NCI-H510A (cell line): ENCODE measurements at places on chromosomes 13 and 19.

DNA sequence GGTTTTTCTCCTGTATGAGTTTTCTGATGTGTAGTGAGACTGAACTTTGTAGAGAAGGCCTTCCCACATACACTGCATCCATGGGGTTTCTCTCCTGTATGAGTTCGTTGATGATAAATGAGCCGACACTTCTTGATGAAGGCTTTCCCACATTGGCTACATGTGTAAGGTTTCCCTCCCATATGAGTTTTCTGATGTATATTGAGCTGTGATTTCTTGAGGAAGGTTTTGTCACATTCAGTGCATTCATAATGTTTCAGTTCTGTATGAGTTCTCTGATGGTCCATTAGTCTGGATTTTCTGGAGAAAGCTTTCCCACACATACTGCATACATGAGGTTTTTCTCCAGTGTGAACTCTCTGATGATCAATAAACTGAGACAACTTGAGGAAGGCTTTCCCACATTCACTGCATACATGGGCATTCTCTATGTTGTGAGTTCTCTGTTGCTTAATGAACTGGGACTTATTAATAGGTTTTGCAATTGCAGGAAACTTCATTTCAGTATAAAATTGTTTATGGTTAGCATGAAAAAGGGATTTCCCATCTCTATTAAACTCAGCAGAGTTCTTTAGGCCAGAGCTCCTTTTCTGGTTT, 7.5 kb upstream of the ZNF350 start:
- no peak for DNase-seq

DNA sequence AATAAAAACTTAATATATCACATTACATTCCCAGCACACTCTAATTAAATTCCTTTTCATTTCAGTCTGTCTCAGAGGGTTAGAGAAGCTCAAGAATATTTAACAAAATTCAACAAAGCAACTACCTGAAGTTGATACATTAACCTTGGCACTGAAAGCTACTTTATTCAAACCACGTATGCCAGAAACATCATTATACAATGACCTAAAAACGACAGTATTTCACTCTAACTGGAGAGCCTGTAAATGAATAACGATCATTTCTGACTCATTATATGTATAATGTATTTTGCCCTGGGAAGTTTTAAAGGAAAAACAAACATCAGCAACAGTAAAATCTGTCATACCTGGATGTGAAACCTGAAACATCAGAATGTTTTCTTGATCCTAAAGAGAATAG, 270.1 kb downstream of the SLITRK5 start:
- DNase-seq = no peak

- no peak for DNase-seq
Observed at GRCh38 chr13:23922005-23922932, 25.0 kb upstream of the C1QTNF9B start.

- no peak for DNase-seq
Observed at GRCh38 chr19:19529783-19530422, 1.2 kb downstream of the YJEFN3 start.

- no peak for DNase-seq
Observed at GRCh38 chr13:113151745-113152690, 6.4 kb upstream of the PROZ start.
